Activated CD4-positive, alpha-beta memory T cell treated with anti-CD3 and anti-CD28 coated beads, Interleukin-2, amount 10 ng/mL, durations not matched to agents 7 days and 5 days (primary cell): ENCODE measurements at places on chromosomes 7 and 10. TPM values are rescaled to one million over a fixed set of nuclear protein-coding genes. Genes with fewer than 3 reads are reported as not detected.

The PRLHR gene
- not detected for total RNA-seq

The TYW1B gene
- 3.5 TPM for total RNA-seq

The HOXA6 gene
- not detected for total RNA-seq

The SEC31B gene
- 139 TPM for total RNA-seq

The LRIT1 gene
- total RNA-seq = not detected

The IGFBP3 gene
- total RNA-seq = 12.1 TPM

The LRRC18 gene
- total RNA-seq = not detected

The SDHAF3 gene
- total RNA-seq = 16.1 TPM

The NPTX2 gene
- not detected for total RNA-seq

DNA sequence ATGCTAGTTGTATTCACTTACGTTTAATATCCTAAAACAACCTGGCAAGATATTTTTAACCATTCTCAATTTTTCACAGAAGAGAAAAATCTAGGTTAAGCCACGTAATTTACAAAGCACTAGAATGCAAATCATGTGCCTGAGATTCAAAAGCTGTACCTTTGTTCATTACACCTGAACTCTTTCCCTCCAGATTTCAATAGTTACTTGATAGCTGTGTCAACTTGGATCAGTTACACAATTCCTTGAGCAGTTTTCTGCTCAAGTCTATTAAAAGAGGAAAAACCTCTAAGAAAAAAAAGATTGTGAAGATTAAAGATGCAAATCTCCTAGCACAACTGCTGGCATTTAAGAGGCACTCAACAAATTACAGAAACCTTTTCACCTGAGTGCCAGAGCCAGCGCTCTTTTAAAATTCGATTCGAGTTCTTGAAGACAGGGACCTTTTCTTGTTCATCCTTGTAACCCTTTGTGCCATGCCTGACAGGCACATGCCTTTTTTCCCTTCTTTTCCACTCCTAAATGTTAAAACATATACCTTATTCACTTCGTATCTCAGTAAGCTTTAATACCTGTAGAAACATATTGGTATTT, 886 bp downstream of the NSUN6 start:
- H3K27ac ChIP-seq = peak overlapping the region; percentile 97
- no peaks in the 10 kb centered on the region for H3K27me3 ChIP-seq
- H3K36me3 ChIP-seq = peaks cover 56% of the 10 kb centered on the region
- H3K4me1 ChIP-seq = peaks cover 45% of the 10 kb centered on the region
- H3K4me3 ChIP-seq = peak overlapping the region; percentile 89

DNA sequence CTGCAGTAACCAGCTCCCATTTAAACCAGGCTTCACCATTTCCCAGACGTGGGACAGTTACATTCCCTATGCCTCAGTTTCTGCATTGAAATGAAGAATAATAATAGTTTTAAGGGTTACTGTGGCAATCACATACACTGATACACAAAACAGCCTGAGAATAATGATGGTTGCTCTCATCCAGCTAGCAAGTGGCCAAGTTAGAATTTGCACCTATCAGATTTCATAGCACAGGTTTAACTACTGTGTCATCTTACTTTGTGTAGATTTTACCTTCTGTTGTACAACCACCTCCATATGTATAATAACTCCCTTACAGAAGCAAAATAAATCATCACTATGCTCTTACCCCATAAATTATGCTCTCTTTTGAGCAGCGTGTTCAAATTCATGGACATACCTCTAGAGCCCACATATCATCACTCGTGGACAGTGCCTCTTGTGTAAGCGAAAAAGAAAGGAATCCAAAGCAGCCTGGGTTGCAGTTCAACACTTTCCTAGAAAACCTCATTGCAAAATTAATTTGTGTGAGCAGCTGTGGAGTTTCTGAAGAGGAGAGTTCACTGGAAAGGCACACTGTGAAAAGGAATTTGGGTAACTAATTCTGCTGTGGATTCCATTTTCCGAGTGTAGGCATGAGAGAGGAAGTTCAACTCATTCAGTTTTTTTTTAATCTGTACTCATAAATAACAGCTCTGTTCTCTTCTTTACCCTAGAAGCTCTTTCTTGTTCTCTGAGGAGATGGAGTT, 492.5 kb downstream of the ARL4A start:
- no peaks in the 10 kb centered on the region for H3K4me1 ChIP-seq
- H3K27ac ChIP-seq = no peak overlapping the region
- DNase-seq = no peak
- peaks cover 3% of the 10 kb centered on the region for H3K27me3 ChIP-seq

GRCh38 chr7:152504367-152504766, 68.6 kb upstream of the KMT2C start:
- no peak for DNase-seq
- no peaks in the 10 kb centered on the region for H3K4me1 ChIP-seq
- no peak overlapping the region for H3K27ac ChIP-seq
- no peaks in the 10 kb centered on the region for H3K27me3 ChIP-seq
- no peak overlapping the region for H3K4me3 ChIP-seq
- no peaks in the 10 kb centered on the region for H3K36me3 ChIP-seq

- DNase-seq = no peak
- peaks cover 23% of the 10 kb centered on the region for H3K4me1 ChIP-seq
- no peak overlapping the region for H3K4me3 ChIP-seq
- no peak overlapping the region for H3K27ac ChIP-seq
Measured at GRCh38 chr7:139915268-139915863, 86.3 kb downstream of the TBXAS1 start.

DNA sequence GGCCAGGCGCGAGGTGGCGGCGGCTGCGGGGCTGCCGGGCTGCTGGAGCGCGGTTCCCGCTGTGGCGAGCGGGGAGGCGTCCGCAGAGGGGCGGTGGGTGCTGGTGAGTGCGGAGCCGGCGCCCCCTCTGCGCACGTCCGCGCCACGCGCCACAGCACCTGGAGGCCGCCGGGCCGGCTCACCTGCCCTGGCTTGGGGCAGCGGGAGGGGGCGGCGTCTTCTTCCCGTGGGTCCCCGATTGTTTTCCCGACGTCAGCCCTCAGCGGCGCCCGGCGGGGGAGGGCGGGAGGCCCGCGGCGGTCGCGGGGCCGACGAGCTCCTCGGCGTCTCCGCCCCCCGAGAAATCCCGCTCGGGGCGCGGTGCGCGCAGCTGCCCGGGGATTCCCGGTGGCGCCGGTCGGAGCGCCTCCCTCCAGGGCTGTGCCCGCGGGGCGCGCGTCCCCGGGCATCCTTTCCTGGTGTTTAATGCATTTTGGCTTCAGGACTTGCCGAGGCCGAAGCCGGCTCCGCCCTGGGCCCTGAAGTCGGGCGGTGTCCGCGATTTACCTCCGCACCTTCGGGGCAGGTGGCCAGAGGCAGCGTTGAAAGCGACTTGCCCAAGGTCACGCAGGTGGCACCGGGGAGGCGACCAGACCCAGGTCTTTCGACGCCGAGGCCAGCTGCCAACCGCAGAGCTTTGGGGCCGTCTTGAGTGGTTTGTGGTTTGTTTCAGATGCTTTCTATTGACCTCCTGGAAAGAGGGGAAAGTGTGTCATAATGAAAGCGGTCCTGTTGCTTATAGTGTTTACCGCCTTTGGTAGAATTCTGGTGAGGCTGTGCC, 561 bp downstream of the PLEKHA1 start:
- H3K27me3 ChIP-seq = peaks cover 65% of the 10 kb centered on the region
- peak overlapping the region; percentile 3 for H3K27ac ChIP-seq
- H3K36me3 ChIP-seq = peaks cover 2% of the 10 kb centered on the region
- H3K4me1 ChIP-seq = peaks cover 18% of the 10 kb centered on the region
- peak; percentile 60 for DNase-seq

GRCh38 chr7:105691082-105691679, 109.9 kb upstream of the EFCAB10 start:
- no peaks in the 10 kb centered on the region for H3K27me3 ChIP-seq
- peaks cover 11% of the 10 kb centered on the region for H3K36me3 ChIP-seq
- DNase-seq = peak; percentile 71
- H3K4me3 ChIP-seq = peak overlapping the region; percentile 74
- H3K4me1 ChIP-seq = peaks cover 37% of the 10 kb centered on the region
- peak overlapping the region; percentile 92 for H3K27ac ChIP-seq
